Activated T-cell treated with anti-CD3 and anti-CD28 coated beads, Interleukin-2, amount 50 U/mL, for 72 hours (primary cell): ENCODE measurements at places on chromosomes 12 and 14. TPM values are rescaled to one million over a fixed set of nuclear protein-coding genes. Genes with fewer than 3 reads are reported as not detected.

Gene KRR1
- total RNA-seq, result 78.2 TPM

Gene APOLD1
- total RNA-seq, result 10.4 TPM

Gene GUCY2C
- not detected for total RNA-seq

Gene NDUFA9
- 107 TPM for total RNA-seq

Gene WNT1
- 0.42 TPM for total RNA-seq

Gene MANSC4
- total RNA-seq, result not detected

Gene PDE3A
- total RNA-seq, result not detected

Gene KRT5
- not detected for total RNA-seq

Gene LMNTD1
- not detected for total RNA-seq

Gene TRPV4
- not detected for total RNA-seq

Gene CIROP
- total RNA-seq, result not detected

Gene CIPC
- 5.1 TPM for total RNA-seq

Gene ATG2B
- total RNA-seq, result 22.9 TPM

Gene ITFG2
- total RNA-seq, result 20.3 TPM

Gene TMEM121
- total RNA-seq, result 7.9 TPM

Gene IQSEC3
- total RNA-seq, result 0.10 TPM

Gene GALNT16
- 0.21 TPM for total RNA-seq

Gene OR6J1
- total RNA-seq, result not detected

Gene OR4E2
- total RNA-seq, result not detected

Gene SYNE2
- total RNA-seq, result 32.3 TPM

Gene GPR137C
- 0.12 TPM for total RNA-seq

Gene AICDA
- total RNA-seq, result not detected

Gene ITGA5
- 20.6 TPM for total RNA-seq

Gene RPL10L
- not detected for total RNA-seq

Gene SPIC
- total RNA-seq, result not detected

Gene FGD4
- 1.7 TPM for total RNA-seq

Gene ST8SIA1
- 8.7 TPM for total RNA-seq

Gene IAPP
- not detected for total RNA-seq

Gene KRT82
- total RNA-seq, result not detected

Gene NOXRED1
- 1.7 TPM for total RNA-seq
